Stimulated activated CD8-positive, alpha-beta memory T cell treated with anti-CD3 and anti-CD28 coated beads, Interleukin-4, amount 100 ng/mL, for 24 hours (primary cell): ENCODE measurements at places on chromosomes 2 and 18.

DNA sequence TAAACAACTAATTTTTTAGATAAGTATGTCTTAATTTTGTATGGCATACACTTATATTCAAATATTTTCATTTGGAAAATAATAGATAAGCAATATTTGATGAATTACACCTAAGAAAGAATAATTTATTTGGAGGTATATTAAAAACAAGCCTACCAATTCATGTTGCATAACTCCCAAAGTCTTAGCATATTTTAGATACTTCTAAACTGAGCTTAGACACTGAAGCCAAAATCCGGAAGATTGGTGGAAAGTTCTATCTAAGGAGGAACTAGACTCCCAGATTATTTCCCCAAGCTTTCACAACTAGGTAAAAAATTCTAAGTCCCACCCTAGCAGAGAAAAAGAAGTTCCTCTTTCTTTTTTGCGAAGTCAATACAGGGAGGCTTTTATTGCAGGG is 221.0 kb upstream of the MMADHC start:
- DNase-seq = no peak

DNA sequence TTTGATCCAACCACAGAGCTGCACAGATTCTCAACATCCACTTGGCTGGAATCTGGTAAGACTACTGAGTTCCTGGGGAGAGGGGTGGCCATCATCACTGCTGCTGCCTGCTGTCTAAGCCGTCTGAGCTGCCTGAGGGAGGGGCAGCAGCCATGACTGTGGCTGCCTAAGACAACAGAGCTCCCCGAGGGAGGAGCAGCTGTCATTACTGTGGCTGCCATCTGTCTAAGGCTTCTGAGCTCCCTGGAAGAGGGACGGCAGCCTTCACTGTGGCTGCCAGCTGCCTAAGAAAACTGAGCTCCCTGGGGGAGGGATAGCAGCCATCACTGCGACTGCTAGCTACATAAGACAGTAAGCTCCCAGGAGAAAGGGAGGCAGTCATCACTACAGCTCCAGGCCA is 584.4 kb downstream of the NR4A2 start:
- no peak for DNase-seq

- DNase-seq = no peak
Observed at GRCh38 chr2:163518762-163519161, 217.0 kb downstream of the FIGN start.

GRCh38 chr18:58407649-58408407 is 221.1 kb downstream of the ALPK2 start:
- DNase-seq = no peak

GRCh38 chr2:217988014-217988839 is 14.6 kb downstream of the TNS1 start:
- peak; percentile 59 for DNase-seq

- no peak for DNase-seq
Observed at GRCh38 chr2:179974761-179975160, 32.3 kb downstream of the CWC22 start.

DNA sequence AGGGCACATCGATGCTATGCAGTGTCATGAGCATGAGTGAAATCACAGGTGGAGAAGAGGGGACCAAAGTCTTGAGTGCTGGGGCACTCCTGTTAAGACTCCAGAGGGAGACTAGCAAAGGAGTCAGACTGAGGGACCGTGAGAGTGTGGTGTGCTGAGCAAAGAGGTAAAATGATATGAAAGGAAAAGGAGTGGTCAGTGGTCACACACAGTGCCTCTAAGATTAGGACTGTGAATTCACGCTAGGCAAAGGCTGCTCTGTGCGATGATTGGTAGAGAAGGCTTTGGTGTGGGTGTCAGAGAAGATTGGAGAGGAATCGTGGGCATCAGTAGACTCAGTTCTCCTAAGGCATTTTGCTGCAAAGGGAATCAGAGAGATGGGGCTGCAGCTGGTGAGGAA is 12.8 kb downstream of the SOCS6 start:
- DNase-seq = no peak

GRCh38 chr2:172328103-172328841 is 99.1 kb upstream of the ITGA6 start:
- no peak for DNase-seq

- no peak for DNase-seq
Observed at GRCh38 chr2:149648282-149649030, 60.9 kb upstream of the MMADHC start.

- DNase-seq = no peak
Observed at GRCh38 chr2:94955702-94956101, 69.8 kb upstream of the MAL start.

GRCh38 chr2:149872638-149873150 is 285.1 kb upstream of the MMADHC start:
- no peak for DNase-seq

DNA sequence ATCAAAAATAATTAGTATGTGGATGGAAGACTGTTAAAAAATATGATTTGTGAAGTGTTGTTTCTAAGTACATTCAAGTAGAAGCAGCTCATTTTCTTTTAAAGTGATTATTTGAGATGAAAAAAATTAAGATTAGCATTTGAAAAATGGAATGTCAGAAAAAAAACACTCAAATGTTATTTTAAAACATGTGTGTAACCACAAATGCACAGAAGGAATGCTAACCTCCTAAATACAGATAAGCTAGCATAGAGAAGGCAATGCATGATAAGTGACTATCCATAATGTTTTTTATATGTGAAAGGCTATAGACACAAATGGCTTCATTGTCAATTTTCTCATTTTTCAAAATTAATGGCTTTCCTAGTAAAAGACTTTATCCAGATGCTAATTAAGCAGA is 198.9 kb downstream of the NYAP2 start:
- DNase-seq = no peak

DNA sequence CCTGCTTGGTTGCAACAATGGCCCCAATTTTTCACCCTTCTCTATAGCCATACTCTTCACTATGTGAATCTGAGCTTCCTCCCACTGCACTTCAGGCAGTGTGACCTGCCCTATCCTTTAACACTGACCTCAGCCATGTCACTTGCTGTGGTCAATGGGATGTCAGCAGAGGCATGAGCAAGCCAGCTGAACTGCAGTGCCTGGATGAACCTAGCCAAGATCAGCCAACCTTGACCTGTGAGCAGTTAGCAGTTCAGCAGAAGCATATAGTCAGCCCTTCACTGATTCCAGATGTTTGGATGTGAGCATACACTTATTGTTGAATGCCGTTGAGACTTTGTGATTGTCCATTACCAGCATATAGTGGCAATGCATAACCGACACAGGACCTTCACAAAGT is 63.4 kb upstream of the BOD1L2 start:
- no peak for DNase-seq

GRCh38 chr18:5449858-5450509 is 93.8 kb downstream of the EPB41L3 start:
- no peak for DNase-seq

DNA sequence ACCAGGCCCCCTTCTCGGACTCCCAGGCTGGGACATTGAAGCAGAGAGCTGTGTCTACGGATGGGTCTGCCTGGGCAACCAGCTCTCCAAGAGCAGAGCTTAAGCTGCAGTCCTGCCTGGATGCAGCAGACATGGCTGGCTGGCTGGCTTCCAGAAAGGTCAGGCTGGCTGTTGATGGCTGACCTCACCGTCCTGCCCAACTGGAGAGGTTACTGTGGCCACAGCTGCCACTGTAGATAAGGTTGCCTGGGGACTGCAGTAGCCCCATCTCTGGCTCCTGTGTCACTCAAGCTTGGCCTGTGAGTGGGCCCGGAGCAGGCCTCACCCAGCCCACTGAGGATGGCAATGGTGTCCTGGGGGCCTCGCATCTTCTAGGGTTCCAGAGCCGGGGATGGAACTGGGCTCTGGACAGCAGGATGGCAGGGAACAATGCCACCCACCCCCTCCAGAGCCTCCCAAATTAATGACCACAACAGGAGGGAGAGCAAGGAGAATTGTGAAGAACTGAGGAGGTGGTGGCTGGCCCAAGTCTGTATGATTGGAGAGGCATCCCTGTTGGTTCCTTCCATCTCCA is 37.0 kb upstream of the FOSL2 start:
- no peak for DNase-seq

- DNase-seq = no peak
Observed at GRCh38 chr2:159080641-159081040, 112.2 kb downstream of the TANC1 start.

GRCh38 chr18:11857177-11857887 is 6.1 kb downstream of the CHMP1B start:
- no peak for DNase-seq

GRCh38 chr2:177195194-177195593 is 17.4 kb upstream of the HNRNPA3 start:
- DNase-seq = no peak

DNA sequence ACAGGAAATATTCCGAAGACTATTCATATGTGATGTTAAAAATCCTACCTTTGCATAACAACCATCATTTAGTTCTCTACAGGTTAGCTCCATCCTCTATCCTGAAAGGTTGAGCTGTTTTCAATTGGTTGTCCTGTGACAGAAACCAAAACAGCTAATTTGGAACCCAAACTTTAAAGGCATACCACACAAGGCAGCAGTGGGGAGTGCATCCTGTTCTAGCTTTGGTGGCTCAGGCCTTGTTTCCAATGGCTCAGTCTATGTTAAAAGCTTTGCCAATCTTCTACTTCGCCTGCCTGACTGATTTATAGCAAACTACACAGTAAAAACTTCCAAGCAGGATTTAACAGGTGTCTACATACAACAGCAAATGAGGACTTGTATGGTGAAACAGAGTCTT is 3.2 kb downstream of the CD226 start:
- DNase-seq = no peak

DNA sequence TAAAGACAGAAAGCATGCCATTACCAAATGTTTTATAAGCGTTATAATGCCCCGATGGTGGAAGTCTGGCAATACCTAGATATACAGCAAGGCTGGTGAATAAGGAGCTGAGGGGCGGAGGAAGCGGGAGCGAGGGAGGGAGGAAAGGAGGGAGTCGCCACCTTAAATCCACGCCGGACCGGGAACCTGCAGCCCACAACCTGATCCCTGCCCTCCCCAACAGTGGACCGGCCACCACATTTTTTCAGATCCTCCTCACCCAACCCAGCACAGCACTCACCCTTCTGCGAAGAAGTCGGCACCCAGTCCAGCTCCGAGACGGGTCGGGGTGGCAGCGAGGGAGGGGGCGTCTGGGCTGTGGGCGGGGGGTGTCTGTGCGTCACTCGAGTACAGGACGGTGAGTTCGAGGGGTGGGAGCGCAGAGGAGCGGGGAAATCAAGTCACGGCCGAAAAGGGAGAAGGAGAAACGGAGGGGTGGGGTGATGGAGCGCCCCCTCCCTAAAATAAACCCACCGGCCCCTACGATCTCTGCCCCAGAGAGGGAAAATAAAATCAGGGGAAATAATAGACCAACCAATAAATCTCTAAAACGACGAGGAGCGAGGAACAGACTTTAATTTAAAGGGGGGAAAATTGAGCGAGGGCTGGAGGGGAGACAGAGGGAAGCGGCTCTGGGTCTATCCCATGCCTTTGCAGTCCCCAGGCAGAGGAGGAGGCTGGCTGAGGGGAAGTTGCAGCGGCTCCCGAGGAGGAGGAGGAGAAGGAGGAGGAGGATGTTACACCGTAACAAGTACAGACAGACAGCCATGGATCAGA is 96.5 kb upstream of the SERTAD2 start:
- DNase-seq = peak; percentile 17

DNA sequence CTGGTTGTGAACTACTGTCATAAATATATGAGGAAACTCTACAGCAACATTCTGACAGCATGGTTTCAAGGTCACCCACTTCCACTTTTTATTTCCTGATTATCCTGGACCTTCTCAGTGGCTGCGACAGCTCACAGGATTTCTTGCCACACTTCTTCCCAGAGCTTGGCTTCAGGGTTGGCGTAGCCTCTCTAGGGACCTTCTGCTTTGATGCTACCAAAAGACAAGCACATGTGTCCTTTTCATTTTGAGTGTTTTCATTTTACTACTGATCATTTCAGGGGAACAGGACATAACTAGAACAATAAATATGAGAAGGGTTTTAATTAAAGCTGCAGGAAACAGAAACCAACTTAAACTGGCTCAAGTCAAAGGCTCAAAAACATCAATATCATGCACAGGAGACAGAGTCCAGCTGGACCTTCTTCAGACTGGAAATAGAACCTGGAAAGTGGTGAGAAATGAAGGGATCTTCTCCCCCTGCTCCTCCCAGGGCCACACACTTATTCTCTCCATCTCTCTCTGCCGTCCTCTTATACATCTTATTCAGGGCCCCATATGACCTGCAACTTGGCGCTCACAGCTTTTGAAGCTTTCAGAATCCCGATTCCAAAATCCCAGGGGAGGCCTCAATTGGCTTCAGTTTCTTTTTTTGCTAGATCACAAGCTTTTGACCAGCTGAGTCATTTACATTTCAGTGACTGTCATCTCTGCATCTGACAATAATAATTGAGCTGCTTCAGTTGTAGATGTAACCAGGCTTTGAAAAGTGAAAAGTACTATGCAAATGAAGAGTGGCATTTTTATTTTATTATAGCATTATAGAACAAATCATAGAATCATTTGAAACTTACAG is 9.7 kb downstream of the VIT start:
- DNase-seq = no peak

DNA sequence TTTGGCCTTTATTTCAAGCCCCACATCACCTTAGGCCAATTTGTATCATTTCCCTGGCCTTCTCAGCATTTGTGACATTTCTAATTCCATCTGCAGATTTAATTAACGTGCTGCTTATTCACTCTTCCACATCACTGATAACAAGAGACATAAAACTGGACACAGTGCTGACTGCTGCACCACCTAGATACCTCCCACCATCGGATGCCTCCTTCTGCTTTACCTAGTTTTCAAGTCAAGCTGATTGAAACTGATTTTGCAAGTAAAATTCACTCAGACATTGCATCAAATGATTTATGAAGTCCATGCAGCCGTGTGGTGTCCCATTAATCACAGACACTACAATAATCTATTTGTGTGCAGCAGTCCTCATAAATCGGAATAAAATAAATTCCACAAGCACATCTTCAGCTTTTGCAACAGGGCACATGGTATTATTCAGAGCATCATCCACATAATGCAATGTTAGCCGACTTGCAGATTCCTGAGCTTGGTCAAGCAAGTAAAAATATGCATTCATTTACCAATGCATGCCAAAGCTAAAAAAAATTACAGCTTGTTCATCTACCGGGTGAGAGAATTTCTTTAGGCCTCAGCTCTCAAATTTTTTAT is 15.9 kb upstream of the CRIM1 start:
- DNase-seq = no peak

- no peak for DNase-seq
Observed at GRCh38 chr2:126644630-126645191, 11.2 kb upstream of the GYPC start.

DNA sequence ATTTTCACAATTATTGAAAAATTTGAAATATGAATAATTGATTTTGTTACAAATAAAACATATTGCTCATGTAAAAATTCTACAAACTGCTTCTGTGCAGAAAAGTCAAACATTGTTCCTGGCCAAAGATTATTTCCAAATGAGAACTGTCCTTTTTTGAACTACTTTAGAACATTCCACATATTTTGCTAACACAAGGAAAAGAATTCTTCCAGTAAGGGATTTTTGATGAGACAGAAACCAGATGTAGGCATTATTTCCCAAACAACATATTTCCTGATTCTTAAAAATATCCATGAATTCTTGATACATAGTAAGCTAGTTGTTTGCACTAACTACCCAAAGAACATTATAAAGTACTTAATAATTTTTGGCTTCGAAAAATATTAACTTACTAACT is 715.2 kb downstream of the CCDC85A start:
- DNase-seq = no peak
